ENCODE measurements at places on chromosomes 6 and 20.

DNA sequence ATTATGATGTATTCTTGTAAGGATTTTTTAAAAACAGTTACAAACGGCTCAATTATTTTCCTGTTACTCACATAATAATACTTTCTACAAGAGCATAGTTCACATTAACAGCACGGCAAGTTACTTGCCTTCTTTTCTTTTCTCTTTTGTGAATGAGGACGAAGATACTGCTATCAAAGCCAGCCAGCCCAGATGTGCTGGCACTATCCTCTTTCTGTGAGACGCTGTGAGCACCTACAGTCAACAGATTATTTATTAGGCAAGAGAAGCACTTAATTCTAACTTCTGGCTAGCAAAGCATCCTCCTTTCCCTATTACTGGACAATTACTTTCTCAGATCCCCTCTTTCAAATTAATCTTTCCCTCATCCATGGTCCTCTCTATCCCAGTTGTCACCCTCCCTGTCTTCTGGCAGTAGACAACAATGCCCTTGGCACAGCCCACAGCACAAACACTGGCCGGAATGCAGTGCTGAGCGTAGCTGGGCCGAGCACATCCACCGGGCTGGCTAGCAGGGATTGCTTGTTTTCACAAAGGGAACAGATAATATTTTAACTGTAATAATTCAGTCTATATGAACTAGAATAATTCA, 262.1 kb downstream of the FOXC1 start:
- DNase-seq: no peak

DNA sequence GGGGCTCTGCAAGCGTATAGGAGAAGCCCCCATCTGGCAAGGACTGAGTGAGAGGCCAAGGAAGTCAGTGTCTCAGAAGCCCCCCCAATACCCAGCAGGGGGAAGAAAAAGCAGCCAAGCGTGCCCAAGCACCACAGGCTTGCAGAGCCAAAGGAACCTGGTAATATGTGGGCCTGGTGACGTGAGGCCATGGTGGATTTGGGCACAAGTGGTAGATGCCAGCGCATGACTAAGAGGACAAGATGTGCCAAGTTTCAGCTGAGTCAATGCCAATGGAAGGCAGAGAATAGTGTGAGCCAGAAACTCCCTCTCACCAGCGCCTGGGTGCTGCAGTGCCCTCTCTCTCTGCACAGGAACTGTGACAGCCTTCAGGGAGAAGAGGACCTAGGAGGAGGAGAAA, 110.0 kb downstream of the QRSL1 start:
- no peak for DNase-seq

DNA sequence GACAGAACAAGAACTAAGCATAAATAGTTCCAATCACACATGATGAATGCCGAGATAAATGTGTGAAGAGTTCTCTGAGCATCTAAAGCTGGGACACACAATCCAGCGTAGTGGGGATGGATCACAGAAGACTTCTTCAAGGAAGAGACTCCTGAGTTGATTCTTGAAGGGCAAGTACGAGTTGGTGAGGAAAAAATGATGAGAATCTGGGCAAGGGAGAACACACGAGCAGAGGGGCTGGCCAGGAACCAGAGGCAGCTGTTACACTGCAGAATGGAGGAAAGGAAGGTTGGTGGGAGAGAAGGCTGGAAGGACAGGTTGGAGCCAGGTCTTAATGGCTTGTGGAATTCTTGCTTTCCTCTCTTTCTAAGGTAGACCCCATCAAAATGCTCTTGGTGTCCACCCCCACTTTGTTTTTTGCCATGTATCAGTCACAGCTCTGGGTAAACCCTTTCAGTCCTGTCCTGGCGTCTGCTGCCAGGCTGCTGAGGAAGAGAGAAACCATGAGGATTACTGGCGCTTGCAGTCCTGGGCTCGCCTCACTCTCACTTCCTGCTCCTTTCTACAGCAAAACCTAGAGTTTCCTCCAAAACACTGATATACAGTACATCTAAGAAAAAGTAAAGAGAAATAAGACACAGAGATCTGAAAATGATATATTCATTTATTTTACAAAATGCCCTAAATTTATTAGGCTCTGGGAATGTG, 127.6 kb upstream of the FAM184A start:
- DNase-seq: no peak

DNA sequence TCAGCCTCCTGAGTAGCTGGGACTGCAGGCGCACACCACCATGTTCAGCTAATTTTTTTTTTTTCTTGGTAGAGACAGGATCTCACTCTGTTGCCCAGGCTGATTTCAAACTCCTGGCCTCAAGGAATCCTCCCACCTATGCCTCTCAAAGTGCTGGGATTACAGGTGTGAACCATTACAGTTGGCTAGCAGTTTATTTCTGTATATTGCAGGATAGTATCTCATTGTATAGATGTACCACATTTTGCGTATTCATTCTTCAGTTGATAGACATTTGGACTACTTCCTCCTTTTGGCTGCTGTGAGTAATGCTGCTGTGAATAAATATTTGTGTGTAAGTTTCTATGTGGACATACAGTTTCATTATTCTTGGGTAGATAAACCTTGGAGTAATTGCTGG, 32.9 kb downstream of the ASXL1 start:
- no peak for DNase-seq

GRCh38 chr20:22562620-22563019, 21.8 kb downstream of the FOXA2 start:
- no peak for DNase-seq

DNA sequence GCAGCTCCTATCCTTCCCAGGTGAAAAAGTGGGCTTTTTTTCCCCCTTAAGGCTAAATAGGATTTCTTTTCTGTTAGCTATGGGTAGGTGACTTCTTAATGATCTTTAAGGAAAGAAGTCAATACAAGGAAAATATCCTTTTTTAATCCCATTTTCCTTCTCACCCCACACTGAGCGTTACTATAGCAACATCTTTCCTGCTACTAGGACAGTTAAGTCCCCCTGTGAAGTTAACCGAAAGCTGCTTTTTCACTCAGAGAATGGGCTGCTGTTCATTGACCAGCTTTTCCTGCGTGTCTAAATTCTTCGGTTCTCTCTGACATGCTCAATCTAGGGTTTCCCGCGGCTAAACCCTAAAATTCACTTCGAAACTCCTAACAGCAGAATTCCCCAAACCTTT, 173.1 kb upstream of the AGPAT4 start:
- no peak for DNase-seq

DNA sequence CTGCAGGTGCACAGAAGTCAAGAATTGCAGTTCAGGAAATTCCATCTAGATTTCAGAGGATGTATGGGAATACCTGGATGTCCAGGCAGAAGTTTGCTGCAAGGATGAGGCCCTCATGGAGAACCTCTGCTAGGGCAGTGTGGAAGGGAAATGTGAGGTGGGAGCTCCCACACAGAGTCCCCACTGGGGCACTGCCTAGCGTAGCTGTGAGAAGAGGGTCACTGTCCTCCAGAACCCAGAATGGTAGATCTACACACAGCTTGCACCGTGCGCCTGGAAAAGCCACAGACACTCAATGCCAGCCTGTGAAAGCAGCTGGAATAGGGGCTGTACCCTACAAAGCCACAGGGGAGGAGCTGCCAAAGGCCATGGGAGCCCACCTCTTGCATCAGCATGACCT, 681.4 kb downstream of the EPHA7 start:
- DNase-seq: no peak

GRCh38 chr6:73962884-73963283, 266.9 kb downstream of the CD109 start:
- DNase-seq: no peak

DNA sequence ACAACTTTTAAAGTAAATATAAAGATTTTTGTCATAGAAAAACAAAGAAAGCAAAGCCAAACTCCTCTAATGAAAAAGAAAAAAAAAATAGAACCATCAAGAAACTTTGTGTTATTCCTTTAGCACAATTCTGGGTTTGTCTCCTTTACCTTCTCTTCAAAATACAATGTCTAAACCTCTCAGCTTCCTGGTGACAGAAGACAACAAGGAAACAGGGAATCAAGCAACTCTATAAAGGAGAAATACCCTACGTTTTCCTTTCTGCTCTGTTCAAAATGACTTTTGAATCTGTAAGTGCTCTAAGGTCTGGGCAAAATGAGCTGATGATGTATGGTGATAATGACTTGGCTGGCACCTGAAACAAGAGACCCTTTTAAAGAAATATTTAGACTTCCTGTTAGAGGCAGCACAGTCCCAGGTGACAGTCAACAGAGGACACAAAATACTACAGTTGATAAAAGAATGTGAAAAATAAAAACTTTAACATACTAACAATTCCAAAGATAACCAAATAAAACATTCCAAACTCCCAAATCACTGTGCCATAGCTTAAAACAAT, 101.4 kb downstream of the PRDM1 start:
- DNase-seq: no peak
